ENCODE measurements at places on chromosomes 11 and 22. TPM values are rescaled to one million over a fixed set of nuclear protein-coding genes. Genes with fewer than 3 reads are reported as not detected.

DNA sequence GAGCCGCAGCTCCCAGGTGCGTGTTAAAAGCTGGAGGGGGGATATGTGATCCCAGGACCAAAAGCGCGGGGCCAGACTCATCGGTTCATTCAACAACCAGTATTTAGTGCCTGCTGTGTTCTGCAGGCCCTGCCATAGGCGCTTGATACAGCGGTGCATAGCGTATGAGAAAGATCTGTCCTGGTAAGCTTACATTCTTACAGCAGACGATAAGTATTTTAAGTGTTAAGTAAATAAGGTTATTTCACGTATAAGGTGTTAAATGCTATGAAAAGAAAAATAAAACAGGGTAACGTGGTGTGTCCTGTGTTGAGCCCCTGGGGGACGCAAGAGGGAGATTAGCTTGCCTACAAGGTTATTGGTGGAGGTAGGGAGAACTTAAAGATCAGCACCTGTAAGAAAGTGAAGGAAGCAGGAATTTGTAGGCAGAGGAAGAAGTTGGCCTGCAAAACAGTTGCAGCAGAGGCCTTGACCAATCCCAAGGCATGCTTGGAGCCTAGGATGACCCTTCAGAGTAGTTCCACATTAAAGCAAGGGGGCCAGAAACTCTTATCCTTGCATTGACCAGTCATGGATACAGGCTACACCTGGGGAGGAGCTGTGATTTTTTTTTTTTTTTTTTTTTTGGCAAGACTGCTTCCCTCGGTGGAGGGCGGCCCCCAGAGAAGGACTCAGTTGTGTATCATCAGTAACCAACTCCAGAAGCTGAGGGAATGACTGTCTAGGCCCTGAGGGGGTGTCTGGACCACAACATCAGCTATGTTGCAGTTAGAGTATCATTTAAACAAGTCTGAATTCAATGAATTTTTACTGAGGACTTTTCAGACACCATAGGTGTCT is 487 bp upstream of the LIPT2 start:
- DNase-seq: no peak
- H3K4me1 ChIP-seq: peaks cover 13% of the 10 kb centered on the region
- H3K27me3 ChIP-seq: no peaks in the 10 kb centered on the region
- peaks cover 15% of the 10 kb centered on the region for H3K36me3 ChIP-seq
- peak overlapping the region; percentile 52 for H3K27ac ChIP-seq

DNA sequence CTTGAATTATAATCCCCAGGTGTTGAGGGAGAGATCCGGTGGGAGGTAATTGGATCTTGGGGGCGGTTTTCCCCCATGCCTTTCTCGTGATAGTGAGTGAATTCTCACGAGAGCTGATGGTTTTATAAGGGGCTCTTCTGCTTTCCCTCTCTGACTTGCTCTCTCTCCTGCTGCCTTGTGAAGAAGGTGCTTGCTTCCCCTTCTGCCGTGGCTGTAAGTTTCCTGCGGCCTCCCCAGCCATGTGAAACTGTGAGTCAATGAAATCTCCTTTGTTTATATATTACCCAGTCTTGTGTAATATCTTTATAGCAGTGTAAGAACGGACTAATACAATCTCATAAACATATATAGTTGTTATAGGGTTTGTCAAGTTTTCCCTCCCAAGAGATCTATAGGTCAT is 32.8 kb downstream of the KCNE3 start:
- no peaks in the 10 kb centered on the region for H3K36me3 ChIP-seq
- no peak overlapping the region for H3K4me3 ChIP-seq
- no peak for DNase-seq
- H3K27ac ChIP-seq: no peak overlapping the region

GRCh38 chr22:35638001-35638400 is 10.2 kb upstream of the APOL6 start:
- DNase-seq: no peak
- H3K4me3 ChIP-seq: no peak overlapping the region
- no peaks in the 10 kb centered on the region for H3K36me3 ChIP-seq
- H3K4me1 ChIP-seq: peaks cover 14% of the 10 kb centered on the region

GRCh38 chr22:36879775-36880174 is 19.0 kb downstream of the NCF4 start:
- no peak overlapping the region for H3K4me3 ChIP-seq
- no peaks in the 10 kb centered on the region for H3K4me1 ChIP-seq
- H3K27me3 ChIP-seq: peaks cover 26% of the 10 kb centered on the region

- no peaks in the 10 kb centered on the region for H3K27me3 ChIP-seq
- H3K27ac ChIP-seq: peak overlapping the region; percentile 90
- no peak for DNase-seq
- peak overlapping the region; percentile 89 for H3K4me3 ChIP-seq
- peaks cover 53% of the 10 kb centered on the region for H3K4me1 ChIP-seq
Observed at GRCh38 chr11:118436639-118437207, 431 bp downstream of the KMT2A start.

DNA sequence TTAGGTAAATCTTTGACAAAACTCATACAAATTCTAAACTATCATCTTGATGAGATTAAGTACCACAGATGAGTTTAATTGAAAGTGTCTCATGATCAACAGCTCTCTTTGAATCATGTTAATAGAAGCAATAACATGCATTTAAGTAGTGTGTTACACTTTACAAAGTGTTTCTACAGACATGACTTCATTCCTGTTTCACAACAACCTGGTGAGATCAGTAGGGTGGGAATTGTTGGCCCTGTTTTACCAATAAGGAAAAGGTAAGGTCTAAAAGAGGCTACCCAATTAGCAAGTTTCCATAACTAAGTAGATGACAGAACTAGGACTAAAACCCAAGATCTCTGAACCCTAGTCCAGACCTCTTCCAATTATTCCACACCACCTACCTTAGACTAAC is 12.7 kb upstream of the PRSS23 start:
- no peaks in the 10 kb centered on the region for H3K36me3 ChIP-seq
- H3K27ac ChIP-seq: no peak overlapping the region
- no peak overlapping the region for H3K4me3 ChIP-seq
- H3K4me1 ChIP-seq: peaks cover 20% of the 10 kb centered on the region

GRCh38 chr11:85276332-85276731 is 350.8 kb downstream of the DLG2 start:
- H3K4me3 ChIP-seq: no peak overlapping the region
- no peaks in the 10 kb centered on the region for H3K36me3 ChIP-seq
- no peak overlapping the region for H3K27ac ChIP-seq
- no peak for DNase-seq

- H3K36me3 ChIP-seq: no peaks in the 10 kb centered on the region
- peaks cover 28% of the 10 kb centered on the region for H3K27me3 ChIP-seq
- no peak overlapping the region for H3K27ac ChIP-seq
- H3K4me3 ChIP-seq: no peak overlapping the region
Observed at GRCh38 chr11:8356721-8357504, 93.2 kb upstream of the LMO1 start.

GRCh38 chr11:132519241-132519815 is 1013.0 kb downstream of the OPCML start:
- no peak for DNase-seq
- no peak overlapping the region for H3K27ac ChIP-seq
- no peak overlapping the region for H3K4me3 ChIP-seq
- no peaks in the 10 kb centered on the region for H3K36me3 ChIP-seq

Gene TSSK2
- total RNA-seq: not detected

DNA sequence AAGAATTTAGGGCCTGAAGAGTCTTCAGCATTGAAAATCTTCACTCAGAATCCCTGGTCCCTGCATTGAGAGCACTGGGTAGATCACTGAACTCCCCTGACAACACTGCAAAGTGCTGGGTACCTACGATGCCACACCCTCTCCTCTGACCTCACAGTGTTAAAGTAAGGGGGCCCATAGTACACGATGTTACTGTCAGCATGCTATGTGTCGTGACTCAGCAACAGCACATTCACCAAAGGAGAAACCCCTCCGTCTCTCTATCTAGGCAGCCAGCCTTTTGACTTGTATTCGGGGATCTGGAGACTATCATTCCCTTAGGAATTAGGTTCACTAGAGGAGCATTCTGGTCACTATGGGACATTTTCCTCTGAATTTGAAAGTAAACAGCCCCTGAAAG is 67.4 kb upstream of the PITPNB start:
- H3K27ac ChIP-seq: no peak overlapping the region
- peak; percentile 19 for DNase-seq
- peaks cover 40% of the 10 kb centered on the region for H3K36me3 ChIP-seq
- H3K4me1 ChIP-seq: peaks cover 41% of the 10 kb centered on the region

DNA sequence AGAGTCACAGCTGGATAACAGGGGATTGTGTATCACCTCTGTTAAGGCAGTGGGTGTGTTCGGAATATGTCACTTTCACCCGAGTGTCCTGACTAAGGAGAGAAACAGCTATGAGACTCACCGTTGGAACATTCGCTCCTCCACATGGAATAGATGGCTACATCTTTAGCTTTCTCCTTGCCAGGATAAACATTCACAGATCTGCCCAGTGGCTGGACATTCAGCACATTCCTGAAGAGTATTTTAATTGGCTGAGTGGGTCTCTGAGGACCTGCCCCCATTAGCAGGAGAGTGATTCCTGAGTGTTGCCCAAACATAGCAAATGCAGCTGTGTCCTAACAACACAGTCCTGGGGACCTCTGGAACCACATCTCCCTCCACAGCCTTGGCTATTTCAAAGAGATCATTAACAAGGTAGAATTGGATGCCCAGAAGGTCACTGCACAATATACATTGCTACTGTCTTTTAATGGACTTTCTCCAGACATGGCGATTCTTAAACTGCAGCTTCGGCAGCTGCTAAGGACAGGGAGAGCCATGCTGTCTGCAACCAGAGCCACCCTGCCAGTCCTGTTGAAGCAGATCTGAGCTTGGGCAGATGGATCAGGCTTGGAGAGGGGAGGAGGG is 435.0 kb upstream of the CADM1 start:
- DNase-seq: no peak
- no peak overlapping the region for H3K4me3 ChIP-seq
- no peaks in the 10 kb centered on the region for H3K36me3 ChIP-seq

GRCh38 chr11:133724116-133724515 is 121.2 kb downstream of the SPATA19 start:
- no peak for DNase-seq
- no peak overlapping the region for H3K27ac ChIP-seq
- no peak overlapping the region for H3K4me3 ChIP-seq
- H3K4me1 ChIP-seq: no peaks in the 10 kb centered on the region
- H3K36me3 ChIP-seq: no peaks in the 10 kb centered on the region

DNA sequence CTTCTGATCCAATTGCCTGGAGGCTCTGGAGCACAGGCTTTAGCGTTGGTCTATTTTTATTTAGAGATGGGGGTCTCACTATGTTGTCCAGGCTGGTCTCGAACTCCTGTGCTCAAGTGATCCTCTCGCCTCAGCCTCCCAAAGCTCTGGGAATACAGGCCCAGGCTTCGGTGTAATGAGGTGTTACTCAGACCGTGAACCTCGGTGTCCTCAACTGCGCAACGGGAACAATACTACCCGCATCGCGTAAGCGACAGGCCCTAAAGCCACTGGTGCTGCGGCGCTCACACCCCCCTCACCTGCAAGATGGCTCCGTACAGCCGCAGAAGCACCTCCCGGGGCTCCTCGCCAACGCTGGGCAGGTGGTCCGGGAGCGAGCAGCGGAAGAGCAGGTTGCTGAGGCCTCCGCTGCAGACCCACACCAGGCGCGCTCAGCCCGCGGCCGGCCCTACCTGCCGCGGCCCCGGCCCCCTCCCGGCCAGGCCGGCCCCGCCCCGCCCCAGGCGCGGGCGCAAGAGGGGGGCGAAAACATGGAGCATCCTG is 628 bp downstream of the CHKB start:
- peak overlapping the region; percentile 79 for H3K4me3 ChIP-seq
- peak overlapping the region; percentile 80 for H3K27ac ChIP-seq
- no peaks in the 10 kb centered on the region for H3K27me3 ChIP-seq
- no peak for DNase-seq

Gene TUB
- 8.7 TPM for total RNA-seq

- no peak overlapping the region for H3K27ac ChIP-seq
- H3K27me3 ChIP-seq: no peaks in the 10 kb centered on the region
- peaks cover 27% of the 10 kb centered on the region for H3K4me1 ChIP-seq
- H3K36me3 ChIP-seq: no peaks in the 10 kb centered on the region
- H3K4me3 ChIP-seq: no peak overlapping the region
Observed at GRCh38 chr22:42313204-42313603, 42.8 kb upstream of the TCF20 start.

Gene PARVG
- total RNA-seq: not detected

Gene RHOG
- total RNA-seq: 46.8 TPM

- no peak overlapping the region for H3K27ac ChIP-seq
- H3K4me1 ChIP-seq: peaks cover 12% of the 10 kb centered on the region
- H3K27me3 ChIP-seq: no peaks in the 10 kb centered on the region
- DNase-seq: no peak
- peaks cover 26% of the 10 kb centered on the region for H3K36me3 ChIP-seq
- no peak overlapping the region for H3K4me3 ChIP-seq
Observed at GRCh38 chr11:130115218-130115617, 44.4 kb upstream of the ST14 start.

DNA sequence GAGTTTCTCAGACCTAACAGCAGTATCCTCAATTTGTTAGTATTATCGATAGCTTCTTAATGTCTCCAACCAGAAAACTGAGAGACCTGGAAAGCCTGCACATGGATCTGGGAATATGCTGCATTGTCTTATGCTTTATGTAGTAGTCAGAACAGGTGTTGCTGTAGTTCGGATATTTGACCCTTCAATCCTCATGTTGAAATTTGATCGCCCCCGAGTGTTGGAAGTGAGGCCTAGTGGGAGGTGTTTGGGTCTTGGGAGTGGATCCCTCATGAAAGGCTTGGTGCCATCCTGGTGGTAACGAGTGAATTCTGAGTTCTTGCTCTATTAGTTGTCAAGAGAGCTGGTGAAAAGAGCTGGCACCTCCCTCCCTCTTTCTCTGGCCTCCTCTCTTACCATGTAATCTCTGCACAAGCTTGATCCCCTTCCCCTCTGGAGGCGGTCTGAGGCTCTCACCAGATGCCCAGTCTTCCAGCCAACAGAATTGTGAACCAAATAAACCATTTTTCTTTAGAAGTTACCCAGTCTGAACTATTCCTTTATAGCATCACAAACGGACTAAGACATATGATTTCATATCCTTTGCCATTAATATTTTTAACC is 227.1 kb downstream of the DDX10 start:
- no peaks in the 10 kb centered on the region for H3K27me3 ChIP-seq
- peaks cover 50% of the 10 kb centered on the region for H3K4me1 ChIP-seq
- H3K27ac ChIP-seq: no peak overlapping the region
- DNase-seq: no peak
- no peak overlapping the region for H3K4me3 ChIP-seq

- H3K4me3 ChIP-seq: peak overlapping the region; percentile 98
- H3K27me3 ChIP-seq: no peaks in the 10 kb centered on the region
- H3K36me3 ChIP-seq: peaks cover 25% of the 10 kb centered on the region
- no peak for DNase-seq
- peak overlapping the region; percentile 99 for H3K27ac ChIP-seq
Observed at GRCh38 chr11:17076517-17077239, 789 bp downstream of the RPS13 start.

DNA sequence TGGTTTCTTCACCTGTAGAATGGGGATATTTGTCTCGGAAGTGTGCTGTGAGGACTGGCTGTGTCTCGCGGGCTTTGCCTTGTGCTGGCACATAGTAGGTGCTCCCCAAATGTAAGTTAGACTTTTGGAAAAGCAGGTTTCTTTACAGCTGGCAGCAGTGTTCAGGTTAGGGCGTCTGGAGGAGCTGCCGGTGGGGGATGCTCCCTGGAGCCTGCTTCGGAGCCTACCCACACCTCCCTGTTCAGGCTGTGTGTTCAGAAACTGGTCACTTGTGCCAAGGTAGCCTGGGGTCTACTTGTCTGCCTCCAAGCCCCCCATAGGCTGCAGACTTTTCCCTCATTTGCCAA is 60.0 kb downstream of the OTOG start:
- DNase-seq: no peak
- no peaks in the 10 kb centered on the region for H3K27me3 ChIP-seq
- no peaks in the 10 kb centered on the region for H3K36me3 ChIP-seq
- H3K4me3 ChIP-seq: no peak overlapping the region
- no peaks in the 10 kb centered on the region for H3K4me1 ChIP-seq

All from osteocyte (in vitro differentiated cells).